IPS DF 19.7 (cell line): ENCODE measurements at places on chromosomes 2 and 18.

- no peak for DNase-seq
These were observed 420.6 kb downstream of the IRS1 start for GRCh38 chr2:226378753-226379705.

DNA sequence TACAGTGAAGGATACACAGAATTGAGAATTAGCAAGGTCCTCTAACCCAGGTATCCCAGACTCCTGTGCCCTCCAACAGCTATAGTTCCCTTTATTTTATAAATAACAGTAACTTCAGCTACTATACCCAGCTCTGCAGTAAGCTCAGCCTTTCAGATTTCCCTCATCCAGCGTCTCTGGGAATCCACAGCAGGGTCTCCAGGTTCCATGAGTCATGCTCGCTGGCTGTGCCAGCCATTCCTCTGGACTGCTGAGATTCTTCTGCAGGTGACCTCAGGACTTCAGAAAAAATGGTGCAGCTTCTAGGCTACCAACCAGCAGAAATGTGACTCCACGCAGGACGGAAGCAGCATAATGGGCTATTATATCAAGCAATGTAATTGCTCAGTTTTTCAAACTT lies 419.3 kb downstream of the ZNF516 start:
- no peak for DNase-seq

DNA sequence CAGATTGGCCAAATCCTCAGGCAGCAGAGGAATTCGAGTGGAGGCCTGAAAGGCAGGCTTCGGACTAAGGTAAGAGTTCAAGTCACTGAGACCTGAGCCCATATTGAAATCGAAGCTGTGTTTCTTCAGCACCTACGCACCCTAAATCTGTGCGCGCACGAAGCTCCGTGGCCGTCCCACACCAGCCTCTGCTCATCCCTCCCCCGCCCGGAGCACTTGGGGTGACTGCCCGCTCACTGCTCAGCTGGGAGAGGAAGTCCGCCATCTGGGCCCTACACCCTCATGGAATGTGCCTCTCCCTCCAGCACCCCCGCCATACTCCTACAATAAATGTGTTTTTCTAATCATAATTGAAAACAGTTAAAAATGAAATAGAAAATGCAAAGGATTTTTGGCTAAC lies 734.5 kb downstream of the GALR1 start:
- DNase-seq = no peak

- no peak for DNase-seq
These were observed 67.3 kb downstream of the GLI2 start for GRCh38 chr2:120802867-120803484.

DNA sequence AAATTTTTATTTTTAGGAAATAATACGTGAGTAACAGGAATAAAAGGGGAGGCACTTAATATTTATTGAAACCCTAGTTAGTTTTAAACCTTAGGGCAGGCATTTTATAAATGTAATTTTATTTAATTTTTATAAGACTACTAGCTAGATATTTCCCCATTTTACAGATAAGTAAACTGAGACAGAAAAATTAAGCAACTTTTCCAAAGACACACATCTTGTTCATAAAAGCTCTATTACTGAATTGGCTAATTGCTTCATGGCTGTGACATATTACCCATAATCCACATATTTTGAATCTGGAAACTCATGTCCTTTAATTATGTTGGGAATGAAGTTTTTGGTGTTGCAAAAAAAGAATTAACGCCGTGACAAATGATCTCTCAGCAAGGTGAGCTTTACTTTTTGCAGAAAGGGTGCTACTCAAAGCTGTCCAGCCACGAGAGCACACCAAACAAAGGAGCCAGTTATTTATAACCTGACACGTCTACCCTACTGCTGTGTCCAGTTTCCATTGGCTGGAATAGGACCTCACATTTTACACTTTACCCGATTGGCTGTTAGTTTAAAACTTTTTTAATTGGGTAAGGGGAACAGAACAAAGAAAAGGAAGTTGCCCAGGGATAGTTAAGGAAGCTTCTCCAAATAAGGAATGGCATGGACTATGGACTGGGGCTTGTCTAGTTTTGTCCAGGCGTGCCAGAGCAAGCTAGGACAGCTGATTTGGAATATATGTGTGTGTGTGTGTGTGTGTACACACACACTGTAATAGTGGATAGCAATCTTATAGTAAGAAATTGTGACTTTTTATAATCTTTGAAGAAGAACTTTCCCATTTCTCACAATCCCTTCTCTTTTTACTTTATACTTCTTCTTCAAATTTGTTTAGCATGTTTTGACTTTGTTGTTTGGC lies 54.2 kb downstream of the COMMD1 start:
- DNase-seq = no peak
